Activated T-cell treated with anti-CD3 and anti-CD28 coated beads for 1 hour (primary cell): ENCODE measurements at places on chromosomes 3 and 15.
A peak's percentile ranks its signal among the peaks of the same experiment; 100 is the strongest.

DNA sequence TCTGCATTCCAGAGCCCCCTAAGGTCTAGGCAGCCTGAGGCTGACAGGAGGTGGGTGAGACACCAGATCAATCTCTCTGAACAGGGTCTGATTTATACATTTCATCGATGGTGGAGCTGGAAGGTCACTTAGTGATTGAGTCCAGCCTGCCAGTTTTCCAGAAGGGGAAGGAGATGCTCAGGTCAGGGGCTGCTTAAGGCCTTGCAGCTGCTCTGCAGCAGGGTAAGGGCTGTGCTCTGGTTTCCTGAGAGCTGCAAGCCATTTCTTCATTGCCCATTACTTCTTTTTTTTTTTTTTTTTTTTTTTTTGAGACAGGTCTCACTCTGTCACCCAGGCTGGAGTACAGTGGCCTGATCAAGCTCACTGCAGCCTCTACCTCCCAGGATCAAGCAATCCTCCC, 10.7 kb downstream of the TADA3 start:
- DNase-seq, result no peak

DNA sequence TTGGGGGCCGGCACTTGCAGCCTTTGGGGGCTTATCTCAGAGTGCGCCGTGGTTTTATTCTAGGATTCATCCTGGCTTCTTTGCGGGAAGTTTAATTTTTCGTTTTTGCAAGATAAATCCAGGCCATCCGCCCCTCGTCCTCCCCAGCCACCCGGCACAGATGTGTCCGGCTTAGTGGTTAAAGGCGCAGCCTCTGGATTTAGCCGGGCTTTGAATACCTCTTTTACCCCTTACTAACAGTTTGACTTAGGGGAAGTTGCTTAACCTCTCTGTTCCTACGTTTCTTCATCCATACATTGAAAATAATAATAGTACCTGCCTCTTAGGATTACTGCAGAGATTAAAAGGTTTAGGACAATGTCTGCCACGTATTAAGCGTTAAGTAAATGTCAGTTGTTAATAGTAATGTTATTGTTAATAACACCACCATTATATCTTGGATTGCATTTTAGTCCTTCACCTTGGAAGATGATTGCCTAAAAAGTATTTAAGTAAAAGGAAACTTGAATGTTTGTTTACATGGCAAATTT, 714 bp downstream of the ECT2 start:
- DNase-seq, result peak; percentile 7

GRCh38 chr3:5304789-5305683, 117.5 kb downstream of the EDEM1 start:
- DNase-seq, result peak; percentile 5

- no peak for DNase-seq
Observed at GRCh38 chr3:45950686-45951600, 7.7 kb downstream of the CXCR6 start.

DNA sequence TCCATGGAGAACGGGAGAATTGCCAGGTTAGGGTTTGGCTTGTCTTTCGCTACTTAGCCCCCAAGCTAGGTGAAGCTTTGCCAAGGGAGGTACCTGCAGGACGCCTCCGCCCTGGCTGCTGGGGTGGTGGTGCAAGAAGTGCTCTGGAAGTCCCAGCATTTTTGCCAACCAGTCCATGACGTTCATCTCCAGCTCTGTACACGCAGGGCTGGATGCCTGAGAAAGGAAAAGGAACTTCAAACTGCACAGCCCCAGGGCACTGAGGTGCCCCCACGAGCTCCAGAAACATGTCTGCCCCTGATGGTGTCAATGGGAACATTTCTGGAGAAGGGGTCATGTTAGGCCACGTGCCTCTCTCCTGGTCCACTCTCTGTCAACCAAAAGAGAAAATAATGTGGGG, 8.2 kb downstream of the HDC start:
- no peak for DNase-seq

- DNase-seq, result no peak
Observed at GRCh38 chr3:124383051-124383450, 347.2 kb upstream of the UMPS start.

GRCh38 chr3:152192936-152193672, 75.6 kb upstream of the MBNL1 start:
- DNase-seq, result no peak

- DNase-seq, result no peak
Observed at GRCh38 chr3:17941152-17941551, 198.7 kb upstream of the TBC1D5 start.

GRCh38 chr3:49119439-49119838, 1.2 kb downstream of the USP19 start:
- no peak for DNase-seq

- DNase-seq, result no peak
Observed at GRCh38 chr15:69226023-69226355, 65.6 kb downstream of the GLCE start.

GRCh38 chr15:74988007-74988800, 7.2 kb upstream of the SCAMP5 start:
- DNase-seq, result peak; percentile 15

GRCh38 chr3:188197388-188197847, 43.5 kb downstream of the LPP start:
- DNase-seq, result no peak

DNA sequence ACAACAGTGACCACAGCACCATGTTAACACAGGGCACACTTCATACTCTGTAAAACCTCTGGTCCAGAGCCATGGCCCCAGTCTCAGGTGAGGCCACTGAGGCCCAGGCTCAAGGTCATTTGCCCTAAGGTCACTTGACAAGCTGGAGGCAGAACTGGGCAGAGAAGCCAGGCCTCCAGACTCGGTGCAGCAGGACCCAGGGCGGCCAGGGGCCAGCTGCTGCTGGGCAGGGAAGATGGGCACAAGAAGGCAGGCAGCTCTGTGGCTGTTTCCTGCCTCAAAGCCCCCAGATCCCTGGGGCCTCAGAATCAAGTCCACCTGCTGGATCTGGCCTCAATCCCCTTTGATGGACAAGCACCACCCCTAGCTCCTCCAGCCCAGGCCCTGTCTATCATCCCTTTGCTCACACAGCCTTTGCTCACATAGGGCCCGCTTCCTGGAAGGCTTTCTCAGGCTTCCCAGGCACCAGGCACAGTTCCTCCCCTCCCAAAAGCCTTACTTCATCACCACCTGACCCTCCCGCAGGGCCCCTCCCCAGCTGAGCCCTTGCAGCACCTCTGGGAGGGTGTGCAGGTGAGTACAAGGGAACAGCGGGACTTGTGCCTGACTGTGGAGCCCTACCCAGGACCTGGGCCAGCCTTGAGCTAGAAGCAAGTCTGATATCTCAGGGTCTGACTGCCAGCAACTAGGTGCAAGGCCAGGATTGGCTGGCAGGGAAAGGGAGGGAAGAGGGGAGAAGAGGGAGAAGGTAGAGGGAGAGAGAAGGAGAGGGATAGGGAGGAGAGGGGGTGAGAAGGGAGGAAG, 38.0 kb upstream of the LINGO1 start:
- no peak for DNase-seq

DNA sequence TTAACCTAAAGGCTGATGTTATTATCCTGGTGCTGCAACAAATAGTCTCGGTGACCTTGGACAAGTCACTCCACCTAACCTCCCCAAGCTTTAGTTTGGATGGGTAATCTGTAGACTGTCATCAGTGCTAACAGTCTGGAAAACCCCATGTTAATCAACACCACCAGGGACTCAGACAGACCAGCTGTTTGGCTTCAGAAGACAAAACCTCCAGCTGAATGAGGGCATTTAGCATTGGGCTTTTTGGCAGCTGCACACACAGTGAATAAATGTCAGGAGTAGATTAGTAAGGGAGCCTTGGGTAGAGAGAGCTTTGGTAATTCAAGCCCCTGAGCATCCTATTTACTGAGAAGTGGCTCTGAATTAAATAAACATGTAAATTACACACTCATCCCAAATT, 24.9 kb upstream of the C3orf80 start:
- no peak for DNase-seq

DNA sequence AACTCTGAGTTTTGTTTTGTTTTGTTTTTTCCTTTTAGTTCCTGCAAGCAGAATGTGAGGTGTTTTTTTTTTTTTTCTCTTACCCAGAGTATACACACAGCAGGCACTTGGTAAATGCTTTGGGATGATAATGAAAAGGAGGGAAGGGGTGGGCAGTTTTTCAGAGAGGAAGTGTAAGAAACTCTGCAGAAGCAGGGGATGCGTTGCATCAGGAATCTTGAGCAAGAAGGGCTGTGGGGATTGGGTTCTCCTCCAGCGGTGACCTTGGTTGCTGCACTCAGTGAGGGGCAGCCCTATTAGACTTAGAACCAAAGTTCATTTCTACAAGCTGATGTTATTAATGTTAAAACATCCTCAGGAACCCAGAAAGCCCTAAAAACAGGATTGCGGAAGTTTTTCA, 32.2 kb upstream of the TMEM158 start:
- DNase-seq, result no peak

DNA sequence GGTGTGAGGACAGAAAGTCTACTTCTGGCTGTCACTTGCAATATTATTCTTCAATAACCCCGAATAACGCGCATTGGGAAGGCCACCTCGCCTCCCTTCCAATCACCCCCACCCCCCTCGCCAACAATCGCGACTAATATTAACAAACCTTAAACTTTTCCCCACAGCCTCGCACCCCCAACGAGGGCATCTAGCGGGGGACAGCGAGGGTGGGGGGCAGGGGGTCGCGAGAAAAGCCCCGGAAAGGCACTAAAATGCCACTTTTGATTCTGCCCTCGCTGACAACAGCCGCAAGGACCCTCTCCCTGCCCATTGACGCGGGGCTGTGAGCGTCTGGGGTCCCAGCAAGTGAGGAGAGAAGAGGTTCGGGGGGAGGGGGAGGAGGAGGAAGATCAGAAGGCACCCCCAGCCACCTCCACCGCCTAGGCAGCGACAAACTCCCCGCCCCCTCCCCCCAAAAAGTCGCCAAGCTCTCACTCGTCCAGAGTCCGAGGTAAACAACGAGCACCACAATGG, 868 bp downstream of the SATB1 start:
- DNase-seq, result no peak

DNA sequence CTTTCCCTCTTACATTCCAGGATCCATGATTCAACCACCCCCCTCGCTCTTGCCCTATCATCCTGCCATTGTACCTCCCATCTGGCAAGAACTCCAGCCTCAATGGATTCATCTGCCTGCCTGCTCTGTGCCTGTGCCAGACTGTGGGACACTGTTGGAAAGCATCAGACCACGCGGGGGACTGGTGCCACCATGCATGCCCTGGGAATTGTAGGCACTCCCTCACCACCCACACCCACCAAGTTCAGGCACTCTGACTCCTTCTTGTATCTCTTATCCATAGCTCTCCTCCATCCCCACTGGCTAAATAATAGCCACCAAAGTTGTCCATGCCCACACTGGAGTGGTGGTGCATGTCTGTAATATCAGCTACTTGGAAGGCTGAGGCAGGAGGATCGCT, 143.8 kb downstream of the TPRA1 start:
- no peak for DNase-seq

- no peak for DNase-seq
Observed at GRCh38 chr15:65920121-65920520, 50.8 kb downstream of the RAB11A start.

DNA sequence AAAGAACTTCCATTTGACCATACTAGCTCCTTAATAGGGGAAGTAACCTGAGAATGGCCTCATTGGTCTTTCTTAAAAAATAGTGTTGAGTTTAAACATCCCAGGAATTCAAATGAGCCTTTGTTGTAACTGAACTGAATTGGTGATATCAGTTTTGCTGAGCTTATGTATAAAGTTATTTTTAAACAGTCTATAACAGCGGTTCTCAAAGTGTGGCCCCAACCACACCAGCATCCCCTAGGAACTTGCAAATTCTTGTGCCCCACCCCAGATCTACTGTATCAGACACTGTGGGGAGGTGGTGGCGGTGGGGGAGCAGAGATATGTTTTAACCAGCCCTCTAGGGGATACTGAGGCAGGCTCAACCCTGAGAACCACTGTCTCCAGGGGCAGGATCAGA, 57.0 kb downstream of the LMCD1 start:
- no peak for DNase-seq

- DNase-seq, result no peak
Observed at GRCh38 chr3:171437115-171437756, 23.0 kb downstream of the TNIK start.

DNA sequence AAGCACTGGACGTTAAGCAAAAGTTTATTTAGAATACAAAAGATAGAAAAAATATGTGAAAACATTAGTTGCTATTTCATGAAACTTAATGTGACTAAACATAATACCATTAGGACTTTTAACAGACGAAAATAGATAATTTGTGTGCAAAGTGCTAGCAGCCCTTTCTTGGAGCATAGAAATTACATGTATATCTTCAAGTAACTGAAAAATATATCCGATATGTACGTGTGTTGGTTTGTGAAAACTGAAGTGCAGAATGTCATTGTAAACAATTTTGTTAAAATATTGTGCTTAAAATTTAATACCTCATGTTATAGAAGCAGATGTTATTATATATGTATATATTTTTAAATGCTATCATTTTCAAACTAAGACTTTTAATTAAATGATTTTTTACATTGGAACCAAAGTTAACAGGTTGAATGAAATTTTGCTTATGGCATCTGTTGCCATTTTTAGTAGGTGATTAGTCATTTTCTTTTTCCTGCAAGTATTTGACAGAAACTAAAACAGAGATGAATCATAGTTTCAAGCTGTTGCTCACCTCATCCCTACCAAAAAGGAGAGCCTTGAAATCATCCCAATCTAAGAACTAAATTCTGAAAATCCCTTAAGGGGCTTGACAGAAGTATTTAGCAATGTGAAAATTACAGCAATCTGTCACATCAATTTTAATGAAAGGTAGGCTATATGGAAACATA, 334.8 kb downstream of the NAALADL2 start:
- DNase-seq, result no peak

DNA sequence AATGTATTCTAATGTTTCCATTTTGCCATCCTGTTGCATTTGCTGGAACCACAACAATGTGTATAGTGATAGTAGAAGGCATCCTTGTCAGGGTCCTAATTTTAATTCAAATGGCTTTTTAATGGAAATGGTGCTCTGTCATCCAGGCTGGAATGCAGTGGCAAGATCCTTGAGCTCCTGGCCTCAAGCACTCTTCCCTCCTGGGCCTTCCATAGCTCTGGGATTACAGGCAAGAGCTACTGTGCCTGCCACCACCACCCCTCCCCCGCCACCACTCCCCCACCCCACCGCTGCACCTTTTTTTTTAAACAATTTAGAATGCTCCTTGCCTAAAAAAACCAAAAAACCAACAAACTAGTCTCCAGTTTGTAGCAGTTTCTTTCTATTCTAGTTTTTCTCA, 15.2 kb upstream of the IQCF6 start:
- no peak for DNase-seq

DNA sequence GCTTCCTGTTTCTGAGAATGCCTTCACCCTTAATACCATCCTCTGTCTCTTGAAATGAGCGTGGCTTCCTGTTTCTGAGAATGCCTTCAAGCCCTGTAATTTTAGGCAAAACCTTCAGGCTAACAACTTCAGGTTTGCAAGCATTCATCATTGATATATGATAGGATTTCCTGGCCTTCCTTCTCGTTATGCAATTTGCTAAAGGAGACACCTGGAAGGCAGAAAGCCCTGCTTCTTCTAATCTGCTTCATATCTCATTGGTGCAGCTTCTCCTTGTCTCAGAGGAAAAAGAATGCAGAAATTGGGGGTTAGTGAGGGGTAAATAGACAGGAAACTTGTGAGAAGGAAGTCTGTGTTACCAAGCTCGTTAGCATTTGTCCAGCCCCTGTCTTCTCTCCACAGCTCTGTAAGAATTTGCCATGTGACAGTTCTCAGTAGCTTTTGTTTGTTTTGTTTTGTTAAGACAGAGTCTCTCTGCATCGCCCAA, 7.3 kb downstream of the ARL6IP5 start:
- no peak for DNase-seq

GRCh38 chr15:76193934-76194333, 117.3 kb downstream of the ETFA start:
- DNase-seq, result no peak

GRCh38 chr15:25242957-25243799, 195.6 kb downstream of the UBE3A start:
- DNase-seq, result no peak
